ENCODE measurements at places on chromosomes 13 and 19. TPM values are rescaled to one million over a fixed set of nuclear protein-coding genes. Genes with fewer than 3 reads are reported as not detected.
A peak's percentile ranks its signal among the peaks of the same experiment; 100 is the strongest.

- no peak for DNase-seq
Observed at GRCh38 chr19:3115916-3116602, 19.8 kb upstream of the GNA15 start.

ARRDC2 gene
- total RNA-seq, result 35.7 TPM

TYROBP gene
- not detected for total RNA-seq

DNA sequence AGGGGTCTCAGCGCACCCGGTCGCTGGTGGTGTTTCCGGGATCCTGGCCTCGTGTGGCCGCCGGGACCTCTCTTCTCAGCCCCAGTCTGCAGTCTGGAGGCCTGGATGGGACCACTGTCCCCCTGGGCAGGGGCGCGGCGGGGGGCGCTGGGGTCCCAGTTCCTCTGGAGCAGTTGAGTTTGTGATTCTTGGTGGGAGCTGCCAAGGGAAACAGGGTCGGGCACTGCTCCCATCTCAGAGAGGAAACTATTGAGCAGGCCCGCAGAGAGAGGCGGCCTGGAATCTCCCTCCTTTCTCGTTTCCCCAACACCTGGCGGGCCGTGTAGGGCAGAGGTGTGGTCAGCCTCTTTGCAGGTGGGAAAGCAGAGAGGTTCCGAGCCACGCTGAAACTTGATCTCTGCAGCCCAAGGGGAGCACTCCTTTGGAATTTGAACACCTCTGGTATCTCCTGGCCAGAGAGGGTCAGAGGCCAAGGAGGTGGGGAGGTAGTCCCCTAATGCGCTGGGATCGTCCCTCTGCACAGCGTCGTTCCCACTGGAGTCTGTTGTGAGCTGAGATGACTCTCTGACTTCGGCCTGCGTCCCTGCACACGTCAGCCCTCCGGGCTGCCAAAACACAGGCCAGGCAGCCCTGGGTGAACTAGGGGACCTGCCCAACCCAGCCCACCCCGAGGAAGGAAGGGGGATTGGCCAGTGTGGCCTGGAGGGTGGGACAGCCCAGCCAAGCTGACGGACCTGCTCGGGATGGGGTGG lies 741 bp downstream of the PLEKHF1 start:
- peak; percentile 58 for DNase-seq

DNA sequence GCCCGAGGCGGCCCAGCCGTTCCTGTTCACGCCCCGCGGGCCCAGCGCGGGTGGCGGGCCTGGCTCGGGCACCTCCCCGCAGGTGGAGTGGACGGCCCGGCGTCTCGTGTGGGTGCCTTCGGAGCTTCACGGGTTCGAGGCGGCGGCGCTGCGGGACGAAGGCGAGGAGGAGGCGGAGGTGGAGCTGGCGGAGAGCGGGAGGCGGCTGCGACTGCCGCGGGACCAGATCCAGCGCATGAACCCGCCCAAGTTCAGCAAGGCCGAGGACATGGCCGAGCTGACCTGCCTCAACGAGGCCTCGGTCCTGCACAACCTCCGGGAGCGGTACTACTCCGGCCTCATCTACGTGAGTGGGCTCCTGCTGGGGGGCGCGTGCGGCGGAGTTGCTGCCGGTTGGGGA lies 7.0 kb downstream of the MYH14 start:
- DNase-seq, result no peak

Data from Daoy (cell line).